NCI-H2081 treated with DMSO at 0.1 percent for 48 hours (cell line): ENCODE measurements at places on chromosomes 2 and 18.

GRCh38 chr2:30040147-30040546 lies 106.7 kb upstream of the YPEL5 start:
- no peak for DNase-seq

DNA sequence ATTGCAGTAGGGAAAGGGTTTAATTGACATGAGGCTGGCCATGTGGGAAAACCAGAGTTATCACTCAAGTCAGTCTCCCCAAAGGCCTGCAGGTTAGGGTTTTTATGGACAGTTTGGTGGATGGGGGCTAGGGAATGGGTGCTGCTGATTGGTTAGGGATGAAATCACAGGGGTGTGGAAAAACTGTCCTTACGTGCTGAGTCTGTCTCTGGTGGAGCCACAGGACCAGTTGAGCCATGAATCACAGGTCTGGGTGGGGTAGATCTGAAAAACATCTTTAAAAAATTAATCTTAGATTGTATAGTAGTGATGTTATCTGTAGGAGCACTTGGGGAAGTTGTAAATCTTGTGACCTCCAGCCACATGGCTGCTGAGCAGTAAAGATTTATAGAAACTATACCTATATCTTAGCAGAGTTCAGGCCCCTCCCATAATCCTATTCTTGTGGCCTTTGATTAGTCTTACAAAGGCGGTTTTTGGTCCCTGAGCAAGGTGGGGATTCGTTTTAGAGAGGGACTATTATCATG lies 139.6 kb downstream of the COMMD1 start:
- DNase-seq, result no peak

DNA sequence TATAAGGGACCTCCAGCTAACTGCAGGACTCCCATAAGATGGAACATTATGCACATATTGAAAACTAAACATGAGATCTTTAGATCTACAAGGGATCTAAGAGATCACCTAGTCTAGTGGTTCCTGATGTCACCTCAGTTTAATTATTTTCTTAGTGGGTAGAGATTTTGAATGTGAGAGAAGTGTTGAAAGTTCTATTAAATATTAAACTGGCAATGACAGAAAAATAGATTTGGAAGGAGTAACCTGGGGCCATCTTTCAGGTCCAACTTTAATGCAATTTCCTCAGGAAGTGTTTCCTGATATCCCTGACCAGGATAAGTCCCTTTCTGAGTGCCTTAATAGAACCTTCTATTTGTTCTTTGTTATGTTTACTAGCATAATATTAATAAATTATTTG lies 29.1 kb upstream of the CPS1 start:
- DNase-seq, result no peak

- DNase-seq, result no peak
Observed at GRCh38 chr2:126662621-126663020, 6.7 kb downstream of the GYPC start.

- no peak for DNase-seq
Observed at GRCh38 chr2:160010361-160011145, 51.9 kb downstream of the PLA2R1 start.

- DNase-seq, result no peak
Observed at GRCh38 chr18:8586941-8587340, 22.3 kb upstream of the RAB12 start.

- no peak for DNase-seq
Observed at GRCh38 chr2:68811364-68811763, 59.8 kb downstream of the BMP10 start.

DNA sequence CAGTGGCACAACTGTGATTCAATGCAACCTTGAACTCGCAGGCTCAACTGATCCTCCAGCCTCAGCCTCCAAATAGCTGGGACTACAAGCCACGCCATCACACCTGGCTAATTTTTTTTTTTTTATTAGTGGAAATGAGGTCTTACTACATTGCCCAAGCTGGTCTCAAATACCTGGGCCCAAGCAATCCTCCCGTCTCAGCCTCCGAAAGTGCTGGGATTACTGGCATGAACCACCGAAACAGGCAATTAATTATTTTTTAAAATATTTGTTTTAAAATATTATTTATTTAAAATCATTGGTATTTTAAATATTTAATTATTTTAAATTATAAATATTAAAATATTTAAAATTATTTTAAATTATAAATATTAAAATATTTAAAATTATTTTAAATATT lies 24.5 kb downstream of the SRBD1 start:
- no peak for DNase-seq

DNA sequence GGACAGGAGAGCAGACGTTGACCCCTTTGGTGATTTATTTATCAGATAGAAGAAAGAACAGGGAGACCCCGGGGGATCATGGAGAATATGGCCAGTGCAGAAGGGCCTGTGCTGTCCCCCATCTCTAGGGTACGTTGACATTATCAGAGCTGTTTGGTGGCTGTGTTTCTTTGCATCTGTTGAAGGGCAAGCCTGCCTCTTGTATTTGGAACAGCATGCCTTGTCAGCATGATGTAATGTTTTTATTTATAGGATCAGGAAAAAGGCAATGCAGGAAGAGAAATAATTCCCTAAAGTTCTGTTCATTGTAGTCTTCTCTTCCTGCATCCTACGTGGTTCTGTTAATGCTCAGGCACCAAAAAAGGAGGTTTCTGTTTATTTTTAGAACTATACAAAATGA lies 49.8 kb upstream of the CABYR start:
- no peak for DNase-seq

DNA sequence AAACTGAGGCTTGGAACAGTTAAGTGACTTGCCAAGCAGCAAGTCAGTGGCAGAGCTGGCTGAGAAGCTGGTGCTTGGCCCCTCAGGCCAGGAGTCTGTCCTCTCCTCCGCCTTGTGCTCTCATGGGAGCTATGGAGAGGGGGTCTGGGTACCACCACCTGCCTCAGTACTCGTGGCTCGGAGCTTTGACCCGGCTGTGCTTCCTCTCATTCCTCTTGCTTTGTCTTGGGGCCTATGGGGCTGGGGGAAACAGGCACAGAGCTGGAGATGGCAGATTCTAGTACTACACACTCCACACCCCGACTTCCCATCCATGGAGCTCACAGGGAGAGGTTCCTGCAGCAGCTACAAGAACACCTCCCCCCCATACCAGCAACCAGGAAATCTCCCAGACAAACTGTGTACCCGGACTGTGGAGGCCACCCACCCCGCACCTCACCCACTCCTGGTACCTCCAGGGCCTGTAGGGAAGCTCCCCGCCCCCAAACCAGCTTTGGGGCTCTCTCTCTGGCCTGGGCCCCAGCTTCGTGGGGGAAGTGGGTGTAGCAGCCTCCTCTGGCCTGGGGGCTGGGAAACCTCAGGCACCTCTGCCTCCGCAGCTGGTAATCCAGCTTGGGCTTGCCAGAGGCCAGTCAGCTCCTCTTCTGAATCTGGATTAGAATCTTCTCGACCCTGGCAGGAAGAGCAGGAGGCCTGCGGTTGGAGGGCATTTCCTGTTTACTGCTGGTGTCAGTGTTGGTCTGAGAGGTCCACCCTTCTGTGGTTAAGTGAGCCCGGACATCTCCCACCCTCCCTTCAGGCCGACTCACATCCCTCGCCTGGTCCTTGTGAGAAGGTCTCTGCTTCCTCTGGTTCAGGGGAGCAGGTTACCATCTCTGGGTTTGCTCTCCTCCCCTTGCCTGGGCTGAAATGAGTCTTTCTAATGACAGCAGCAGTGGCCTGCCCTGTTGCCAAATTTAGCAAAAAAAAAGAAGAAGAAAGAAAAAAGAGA lies 22.3 kb upstream of the RHOB start:
- no peak for DNase-seq
